ENCODE measurements at places on chromosomes 6 and 20.
A peak's percentile ranks its signal among the peaks of the same experiment; 100 is the strongest.

- DNase-seq = no peak
Measured at GRCh38 chr6:158064725-158065251, 83.1 kb downstream of the SYNJ2 start.

GRCh38 chr20:48180618-48181017, 395.3 kb upstream of the SULF2 start:
- no peak for DNase-seq

DNA sequence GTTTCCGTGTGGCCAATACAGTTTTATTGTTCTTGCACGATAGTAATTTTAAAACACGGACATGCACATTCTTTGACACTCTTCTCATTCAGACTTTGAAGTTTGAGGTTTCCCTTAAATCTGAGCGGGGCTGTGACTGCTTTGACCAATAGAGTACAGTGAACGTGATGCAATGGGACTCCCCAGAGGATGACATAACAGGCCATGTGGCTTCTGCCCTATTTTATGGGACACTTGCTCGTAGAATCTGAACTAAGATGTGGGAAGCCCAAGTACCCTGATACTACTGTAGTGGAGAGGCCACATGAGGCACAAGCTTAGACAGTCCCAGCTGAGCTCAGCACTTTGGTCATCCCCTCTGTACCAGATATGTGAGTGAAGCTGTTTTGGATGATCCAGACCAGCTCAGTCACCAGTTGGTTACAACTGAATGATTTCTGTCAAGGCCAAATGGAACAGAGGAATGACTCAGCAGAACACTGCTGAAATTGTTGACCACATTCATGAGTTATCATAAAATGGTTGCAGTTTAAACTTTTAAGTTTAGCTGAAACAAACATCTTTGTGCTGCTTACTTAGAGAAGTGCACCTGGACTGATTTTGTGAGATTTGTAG, 279.4 kb downstream of the RFPL4B start:
- peak; percentile 52 for DNase-seq

- DNase-seq = no peak
Measured at GRCh38 chr20:59630526-59630925, 26.2 kb downstream of the PHACTR3 start.

- no peak for DNase-seq
Measured at GRCh38 chr6:168711666-168712300, 270.8 kb downstream of the SMOC2 start.

DNA sequence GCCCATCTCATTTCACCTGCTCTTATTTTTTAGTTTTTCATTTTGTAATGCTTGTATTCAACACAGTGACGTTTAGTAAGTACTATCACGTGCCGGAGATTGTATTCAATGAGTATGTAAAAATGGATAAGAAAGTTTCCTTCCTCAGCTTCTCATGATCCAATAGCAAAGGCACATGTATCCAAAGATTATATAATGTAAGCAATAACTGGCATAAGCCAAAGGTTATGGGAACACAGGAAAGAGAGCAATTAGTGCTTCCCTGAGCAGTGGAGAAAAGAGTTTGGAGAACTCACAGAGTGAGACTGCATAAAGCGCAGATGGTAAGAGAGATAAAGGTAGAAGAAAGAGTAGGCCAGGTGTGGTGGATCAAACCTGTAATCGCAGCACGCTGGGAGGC, 21.8 kb upstream of the LTV1 start:
- no peak for DNase-seq

DNA sequence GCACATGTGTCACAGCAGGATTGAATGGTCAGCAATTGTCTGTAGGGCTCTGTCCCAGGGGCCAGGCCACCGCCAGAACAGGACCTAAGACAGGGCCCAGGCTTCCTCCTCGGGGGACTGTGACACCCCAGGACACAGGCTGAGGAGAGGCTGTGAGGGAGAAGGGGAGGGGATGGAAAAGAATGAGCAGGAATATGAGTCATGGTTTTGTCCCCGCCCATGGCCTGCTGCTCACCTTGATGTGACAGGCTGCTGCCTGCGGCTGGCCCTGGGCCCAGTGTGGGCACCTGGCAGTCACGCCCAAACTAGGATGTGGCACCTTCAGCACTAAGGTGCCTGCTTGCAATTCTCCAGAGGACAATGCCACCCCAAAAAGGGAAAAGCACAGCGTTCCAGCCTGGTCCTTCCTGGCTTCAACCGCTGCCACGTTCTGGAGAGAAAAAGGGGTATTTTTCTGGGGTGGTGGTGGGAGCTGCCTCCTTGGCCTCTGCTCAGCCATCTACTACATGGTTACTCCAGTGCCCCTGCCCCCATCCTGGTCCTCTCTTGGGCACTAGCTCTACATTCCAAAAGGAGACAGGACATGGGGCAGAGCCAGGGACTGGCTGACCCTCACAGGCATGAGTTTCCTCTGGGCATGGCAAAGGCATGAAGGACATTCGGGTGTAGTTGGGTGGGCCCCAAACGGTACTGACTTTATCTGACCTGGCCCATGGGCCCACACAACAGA, 93.4 kb downstream of the SLC22A23 start:
- DNase-seq = peak; percentile 49

- no peak for DNase-seq
Measured at GRCh38 chr6:1575210-1576041, 34.3 kb upstream of the FOXC1 start.

GRCh38 chr6:19391926-19392325, 445.2 kb upstream of the ID4 start:
- no peak for DNase-seq

DNA sequence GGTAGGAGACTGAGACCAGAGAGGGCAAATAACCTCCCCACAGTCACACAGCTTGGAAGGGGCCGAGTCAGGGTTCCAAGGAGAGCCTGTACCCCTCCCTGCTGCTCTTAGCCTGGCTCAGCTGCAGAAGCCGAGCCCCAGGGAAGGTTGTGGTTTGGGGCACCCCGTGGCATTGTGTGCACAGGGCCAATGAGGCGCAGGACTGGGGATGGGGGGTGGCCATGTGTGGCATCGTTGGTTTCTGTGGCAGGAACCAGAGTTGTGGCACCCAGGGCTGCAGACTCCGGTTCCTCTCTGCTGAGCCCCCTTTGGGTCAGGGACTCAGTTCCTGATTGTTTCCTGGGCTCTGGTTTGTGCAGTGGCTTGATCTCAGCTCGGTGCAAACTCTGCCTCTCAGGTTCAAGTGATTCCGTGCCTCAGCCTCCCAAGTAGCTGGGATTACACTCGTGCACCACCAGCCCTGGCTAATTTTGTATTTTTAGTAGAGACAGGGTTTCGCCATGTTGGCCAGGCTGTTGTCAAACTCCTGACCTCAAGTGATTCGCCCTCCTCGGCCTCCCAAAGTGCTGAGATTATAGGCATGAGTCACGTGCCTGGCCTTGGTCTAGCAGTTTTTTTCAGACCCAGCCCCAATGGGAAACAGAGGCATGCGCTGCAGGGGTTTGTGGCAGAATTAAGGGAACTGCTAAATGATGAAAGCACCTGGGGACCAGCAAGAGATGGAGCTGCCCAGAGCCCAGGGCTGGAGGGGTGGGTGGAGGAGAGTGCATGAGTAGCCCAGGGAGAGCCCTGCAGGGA, 221.0 kb upstream of the SULF2 start:
- DNase-seq = peak; percentile 26

DNA sequence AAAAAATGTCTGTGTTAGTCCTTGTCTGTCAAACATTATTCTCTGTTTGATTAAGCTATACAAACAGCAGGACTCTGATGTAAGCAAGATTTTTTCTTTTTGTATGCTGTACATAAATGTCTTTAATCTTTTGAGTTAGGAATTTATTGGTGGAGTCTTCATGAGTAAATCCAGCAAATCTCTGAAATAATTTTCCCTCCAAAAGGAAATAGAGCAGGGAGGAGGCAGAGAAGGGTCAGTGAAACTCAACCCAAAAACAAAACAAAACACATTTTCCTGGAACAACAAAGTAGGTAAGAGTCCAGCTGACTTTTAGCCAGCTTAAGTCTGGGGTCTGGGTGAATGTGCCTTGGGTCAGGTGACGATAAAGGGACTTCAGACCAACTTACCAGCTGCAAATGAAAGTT, 113.7 kb downstream of the FOXA2 start:
- no peak for DNase-seq

GRCh38 chr6:126811321-126811720, 307.1 kb upstream of the RSPO3 start:
- DNase-seq = no peak

GRCh38 chr6:104050455-104050854, 809.3 kb downstream of the HACE1 start:
- no peak for DNase-seq

DNA sequence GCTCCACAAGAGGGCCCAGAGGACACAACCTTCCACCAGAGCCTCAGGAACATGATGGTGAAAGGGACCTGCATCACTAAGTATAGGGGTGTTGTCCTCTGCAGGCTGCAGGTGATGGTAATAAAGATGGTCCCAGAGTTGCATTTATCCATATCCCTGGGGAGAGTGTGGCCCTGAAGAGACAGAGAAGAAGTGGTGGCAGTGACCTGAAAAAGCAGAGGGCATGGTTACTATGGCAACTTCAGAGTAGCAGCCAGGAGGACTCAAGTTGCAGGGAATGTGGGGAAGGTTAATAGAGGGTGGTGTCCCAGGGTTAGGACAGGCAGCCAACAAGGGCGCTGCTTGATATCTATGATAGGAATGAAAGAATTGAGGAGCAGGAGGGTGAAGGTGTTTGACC, 57.1 kb downstream of the HLA-A start:
- DNase-seq = no peak

- peak; percentile 29 for DNase-seq
Measured at GRCh38 chr6:44113414-44113813, 13.8 kb downstream of the MRPL14 start.

- no peak for DNase-seq
Measured at GRCh38 chr6:124866040-124866439, 96.2 kb upstream of the RNF217 start.

DNA sequence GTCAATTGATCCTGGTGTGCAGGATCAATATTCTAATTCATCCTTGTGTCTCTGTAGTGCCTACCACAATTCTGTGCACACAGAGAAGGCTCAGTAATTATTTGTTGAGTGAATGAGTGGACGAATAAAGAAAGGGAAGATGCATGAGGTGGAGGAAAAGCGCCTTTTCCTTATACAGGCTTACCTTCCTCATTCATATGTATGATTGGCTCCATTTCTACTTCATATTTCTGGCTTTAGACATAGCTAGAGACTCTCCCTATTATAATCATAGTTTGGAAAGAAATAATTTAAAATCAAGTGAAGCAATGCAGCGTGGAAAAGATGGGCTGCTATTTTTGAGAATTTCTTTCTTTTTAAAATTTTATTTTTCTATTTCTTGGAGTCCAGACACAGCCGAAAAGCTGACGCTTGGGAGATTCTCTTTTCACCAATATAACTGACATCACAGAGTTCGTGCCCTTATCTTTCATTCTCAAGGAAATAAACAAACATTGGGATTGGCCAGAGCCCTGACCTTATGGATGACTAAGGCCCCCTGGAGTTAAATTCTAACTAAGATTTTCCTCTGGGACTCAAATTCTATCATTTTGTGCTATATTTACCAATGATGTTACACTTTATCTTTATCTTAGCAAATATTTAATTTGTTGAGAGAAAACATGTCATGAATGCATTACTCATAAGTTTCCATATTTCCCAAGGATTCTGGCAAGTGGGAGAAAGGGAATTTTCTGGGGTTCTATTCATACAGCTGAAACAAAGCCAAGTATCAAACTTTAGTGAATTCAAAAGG, 48.1 kb downstream of the PRL start:
- DNase-seq = no peak

- DNase-seq = no peak
Measured at GRCh38 chr6:112193535-112194051, 60.8 kb downstream of the LAMA4 start.

DNA sequence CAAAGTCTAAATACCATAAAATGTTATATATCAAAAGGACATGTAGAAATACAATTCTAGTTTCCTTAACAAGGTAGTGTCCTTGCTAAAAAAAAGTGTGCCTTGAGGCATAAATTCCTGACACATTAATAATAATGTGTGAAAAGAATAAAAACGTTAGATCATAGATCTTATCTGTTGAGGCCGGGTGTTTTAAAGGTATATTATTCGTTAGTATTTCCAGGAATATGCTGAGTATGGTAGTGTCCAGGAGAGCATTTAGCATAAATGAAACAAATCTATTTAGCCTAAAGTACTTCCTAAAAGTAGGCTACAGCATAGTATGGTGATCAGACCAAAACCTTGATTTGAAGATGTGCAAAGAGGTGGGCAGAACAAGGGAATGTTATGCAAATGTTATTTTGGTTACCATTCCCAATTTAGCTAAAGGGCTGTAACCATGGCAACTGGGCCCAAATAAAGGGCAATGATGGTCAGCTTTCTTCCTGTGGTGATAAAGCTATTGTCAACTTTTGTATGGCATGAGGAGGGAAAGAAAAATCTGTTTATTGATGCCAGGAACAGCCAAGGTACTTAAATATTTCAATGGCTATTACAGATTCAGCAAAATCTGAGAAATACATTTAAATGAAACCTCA, 18.9 kb downstream of the MKKS start:
- DNase-seq = no peak

DNA sequence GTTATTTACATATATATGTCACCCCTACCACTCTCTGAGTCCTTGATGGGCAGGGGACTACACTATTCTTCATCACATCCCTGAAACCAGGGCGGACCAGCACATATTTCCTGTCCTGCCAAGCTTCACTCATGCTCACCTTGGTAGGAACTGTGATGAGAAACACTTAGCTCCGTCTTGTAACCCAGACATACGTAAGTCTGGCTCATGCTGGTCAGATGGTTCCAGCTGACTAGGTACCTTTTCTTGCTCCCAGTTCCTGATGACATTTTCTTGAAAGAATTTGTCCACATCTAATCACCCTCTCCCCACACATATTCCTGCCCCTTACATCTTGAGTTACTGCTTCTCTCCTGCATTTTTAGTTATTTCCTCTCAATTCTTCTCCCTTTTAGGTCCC, 122.2 kb upstream of the MYLIP start:
- DNase-seq = no peak

DNA sequence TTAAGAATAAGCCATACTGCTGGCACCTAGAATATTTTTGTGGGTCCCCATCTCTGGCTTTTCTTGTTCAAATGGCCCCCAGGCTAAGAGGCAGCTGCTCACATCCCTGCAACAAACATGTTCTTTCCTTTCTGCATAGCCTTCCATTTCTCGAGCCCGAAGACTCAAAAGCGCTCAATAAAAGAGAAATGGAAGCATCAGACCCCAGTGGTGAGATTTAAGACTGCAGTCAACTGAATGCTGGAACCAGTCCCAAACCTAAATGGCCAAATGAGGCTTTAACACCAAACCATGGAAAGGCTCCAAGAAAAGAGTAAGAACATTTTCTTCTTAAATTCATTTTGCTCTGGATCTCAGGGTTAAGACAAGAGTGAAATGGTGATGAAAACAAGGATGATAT, 122.1 kb upstream of the TRAF3IP2 start:
- DNase-seq = peak; percentile 57

DNA sequence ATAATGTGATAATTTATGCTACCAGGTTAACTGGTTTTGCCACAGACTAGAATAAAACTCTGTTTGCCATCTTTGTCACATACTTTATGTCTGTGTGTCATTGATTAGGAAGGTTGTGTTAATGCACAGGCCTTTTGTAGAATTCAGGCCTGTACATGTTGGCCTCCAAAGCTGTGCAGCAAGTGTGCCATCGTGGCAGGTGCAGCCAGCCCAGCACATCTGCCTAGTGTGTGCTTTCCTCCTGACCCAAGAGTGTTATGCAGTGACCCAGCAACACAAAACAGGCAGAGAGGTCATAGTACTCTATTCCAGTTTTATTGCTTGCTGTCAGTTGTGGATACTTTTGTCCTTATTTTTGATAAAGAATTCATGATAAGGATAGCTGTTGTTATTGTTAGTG, 3.7 kb downstream of the MAP3K4 start:
- DNase-seq = no peak

GRCh38 chr20:47825011-47825762, 39.9 kb upstream of the SULF2 start:
- no peak for DNase-seq

GRCh38 chr6:492178-492577, 100.6 kb downstream of the IRF4 start:
- no peak for DNase-seq

All from hematopoietic multipotent progenitor cell treated with erythropoietin and hydrocortisone succinate and interleukin-3 and kit ligand, for 6 days (in vitro differentiated cells).